ENCODE measurements at places on chromosomes 4 and X. TPM values are rescaled to one million over a fixed set of nuclear protein-coding genes. Genes with fewer than 3 reads are reported as not detected.

DNA sequence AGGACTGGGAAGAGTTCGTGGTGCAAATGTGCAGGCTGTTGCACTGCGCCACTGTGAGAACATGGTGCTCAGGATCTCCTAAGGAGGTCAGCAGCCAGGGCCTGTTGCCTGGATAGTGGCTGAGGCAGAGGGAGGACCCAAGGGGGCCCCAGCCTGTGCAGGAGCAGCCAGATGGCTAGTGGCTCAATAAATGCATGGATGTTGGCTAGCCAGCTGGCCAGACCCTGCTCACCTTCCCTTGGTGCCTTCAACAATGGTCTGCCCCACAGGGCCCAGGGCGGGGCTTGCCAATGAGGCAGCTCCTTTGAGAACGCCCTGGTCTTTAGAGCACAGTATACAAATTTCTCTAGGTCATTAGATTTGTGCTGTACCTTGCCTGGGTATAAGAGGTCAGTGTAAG lies 67.4 kb downstream of the TNIP2 start:
- no peak for DNase-seq

GRCh38 chr4:101271516-101271915 lies 75.8 kb downstream of the PPP3CA start:
- no peak for DNase-seq

DNA sequence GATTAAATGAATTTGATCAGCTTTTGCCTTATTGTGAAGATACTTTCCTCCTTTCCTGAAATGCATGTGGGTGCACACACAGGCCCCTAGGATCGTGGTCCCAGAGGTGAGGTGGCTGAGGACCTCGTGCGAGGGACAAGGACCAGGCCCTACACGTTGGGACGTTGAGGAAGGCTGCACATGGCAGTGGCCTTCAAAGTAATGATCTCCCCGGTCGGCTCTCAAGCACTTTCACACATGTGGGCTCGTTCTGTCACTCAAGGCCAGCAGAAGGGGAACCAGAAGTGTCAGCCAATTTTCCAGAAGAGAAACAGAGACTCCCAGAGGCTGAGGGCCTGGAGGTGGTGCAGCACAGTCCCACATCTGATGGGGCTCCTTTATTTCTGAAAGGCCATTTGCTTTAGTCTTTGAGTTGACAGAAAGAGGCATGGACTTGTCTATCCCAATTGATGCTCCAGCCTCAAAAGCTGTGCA lies 196.8 kb downstream of the AFAP1 start:
- DNase-seq = no peak

The PTPN13 gene
- total RNA-seq = 92.4 TPM

The CD38 gene
- total RNA-seq = 2.0 TPM

The HTR2C gene
- total RNA-seq = 3.4 TPM

The CXCL6 gene
- 0.16 TPM for total RNA-seq

The ASB12 gene
- 0.21 TPM for total RNA-seq
